ENCODE measurements at places on chromosomes 4 and X.

DNA sequence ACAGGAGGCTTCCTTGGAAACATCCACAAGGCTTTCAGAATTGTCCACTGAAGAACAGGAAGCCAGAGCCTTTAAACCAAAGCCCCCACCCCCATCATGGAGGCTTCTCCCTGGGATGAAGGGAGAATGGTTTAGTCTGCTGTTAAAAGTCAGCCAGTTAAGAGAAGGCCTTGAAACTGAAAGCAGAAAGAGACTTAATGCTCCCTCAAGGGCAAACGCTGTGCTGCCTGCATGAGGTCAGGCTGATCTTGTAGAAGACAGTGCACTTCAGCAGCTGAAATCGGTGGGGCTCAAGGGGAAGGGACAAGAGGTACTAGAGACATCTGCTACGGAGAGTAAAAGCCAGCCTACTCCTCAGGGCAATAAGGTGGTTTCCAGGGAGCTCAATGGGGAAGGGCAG lies 69.0 kb downstream of the HPRT1 start:
- no peak for DNase-seq

GRCh38 chr4:13616597-13616996 lies 10.9 kb downstream of the BOD1L1 start:
- DNase-seq = no peak

DNA sequence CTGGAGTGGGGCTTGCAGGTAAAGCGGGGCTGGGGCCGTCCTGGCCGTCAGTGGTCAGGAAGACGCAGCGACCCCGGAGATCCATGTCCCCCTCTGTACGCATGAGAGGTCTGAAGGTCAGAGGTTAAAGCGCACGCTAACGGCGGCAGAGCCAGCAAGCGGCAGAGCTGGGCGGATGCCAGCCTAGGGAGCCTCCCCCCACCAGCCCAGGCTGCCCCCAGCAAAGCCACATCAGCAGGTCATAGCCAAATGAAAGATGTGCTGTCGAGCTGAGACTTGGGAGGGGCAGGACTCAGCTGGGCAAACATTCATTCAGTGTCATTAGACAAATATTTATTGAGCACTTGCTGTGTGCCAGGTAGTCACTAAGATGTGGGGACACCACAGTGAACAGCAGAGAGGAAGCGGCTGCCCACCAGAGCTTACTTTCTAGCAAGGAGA lies 593 bp upstream of the JAKMIP1 start:
- no peak for DNase-seq

- no peak for DNase-seq
Measured at GRCh38 chr4:85482010-85482738, 7.2 kb downstream of the ARHGAP24 start.

- peak; percentile 9 for DNase-seq
Measured at GRCh38 chr4:25818371-25818871, 44.4 kb downstream of the SEL1L3 start.

DNA sequence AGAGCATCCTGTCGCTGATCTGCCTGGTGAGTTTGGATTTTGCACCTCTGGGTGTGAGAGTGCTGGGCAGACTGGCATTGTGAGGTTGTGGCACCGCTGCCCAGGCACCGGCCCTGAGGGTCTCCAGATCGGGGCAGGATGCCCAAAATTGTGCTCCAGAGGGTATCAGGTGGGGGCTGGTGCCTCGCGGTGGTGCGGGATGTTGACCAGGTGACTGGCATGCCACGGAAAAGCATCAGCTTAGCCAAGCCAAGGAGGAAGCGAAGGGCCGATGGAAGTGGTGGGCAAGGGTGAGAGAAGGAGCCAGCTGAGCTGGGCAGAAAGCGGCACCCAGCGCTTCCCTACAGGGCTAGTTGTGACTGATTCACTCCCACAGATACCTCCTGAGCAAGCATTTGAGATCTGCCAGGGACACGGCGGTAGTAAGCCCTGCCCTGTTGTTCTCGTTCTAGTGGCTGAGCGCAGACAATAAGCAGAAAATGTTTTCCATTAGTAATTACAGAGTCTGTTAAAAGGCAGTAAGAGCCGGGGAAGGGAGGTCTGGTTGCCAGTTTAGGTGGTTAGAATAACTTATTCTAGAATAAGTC lies 809 bp downstream of the ZFP92 start:
- DNase-seq = no peak

DNA sequence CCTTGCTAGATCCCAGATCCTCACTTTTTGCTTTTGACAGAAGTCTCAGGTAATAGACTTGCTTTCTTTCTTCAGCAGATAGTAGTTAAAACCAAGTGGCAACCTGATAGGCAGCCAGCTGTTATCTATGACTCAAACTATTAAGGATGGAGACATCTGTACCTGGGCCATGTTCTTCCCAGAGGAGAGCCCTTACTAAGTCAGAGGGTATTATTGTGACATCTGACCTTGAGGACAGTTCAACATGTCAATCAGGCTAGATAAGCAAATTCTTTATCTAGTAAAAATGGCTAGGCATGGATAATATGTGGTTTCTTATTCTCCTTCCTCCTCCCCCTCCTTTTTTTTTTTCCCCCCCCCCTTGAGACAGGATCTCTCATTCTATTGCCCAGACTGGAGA lies 39.2 kb downstream of the TRIM2 start:
- DNase-seq = no peak

- DNase-seq = no peak
Measured at GRCh38 chrX:136630881-136631280, 17.1 kb upstream of the CD40LG start.

GRCh38 chrX:68644861-68645260 lies 2.6 kb upstream of the STARD8 start:
- DNase-seq = no peak

DNA sequence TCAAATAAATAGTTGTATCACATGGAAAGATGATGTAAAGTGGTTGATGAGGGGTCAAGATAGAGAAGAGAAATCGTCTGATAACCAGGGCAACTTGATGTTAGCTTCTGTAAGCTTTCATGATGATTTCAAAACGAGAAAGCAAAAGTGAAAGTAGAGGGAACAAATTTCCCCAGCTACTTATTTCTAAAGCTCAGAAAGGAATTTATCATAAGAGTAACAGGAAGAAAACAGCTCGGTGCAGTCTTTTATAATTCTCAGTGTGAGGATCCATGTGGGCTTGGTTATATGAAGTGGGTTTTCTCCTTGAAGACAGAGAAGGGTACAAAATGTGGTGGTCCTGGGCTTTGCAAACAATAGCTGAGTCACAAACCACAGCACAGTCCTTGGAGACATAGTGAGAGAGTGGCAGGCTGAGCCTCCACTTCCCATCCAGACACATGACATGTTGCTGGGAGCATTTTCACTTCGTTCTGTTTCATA lies 32.1 kb upstream of the GLRA2 start:
- DNase-seq = no peak

DNA sequence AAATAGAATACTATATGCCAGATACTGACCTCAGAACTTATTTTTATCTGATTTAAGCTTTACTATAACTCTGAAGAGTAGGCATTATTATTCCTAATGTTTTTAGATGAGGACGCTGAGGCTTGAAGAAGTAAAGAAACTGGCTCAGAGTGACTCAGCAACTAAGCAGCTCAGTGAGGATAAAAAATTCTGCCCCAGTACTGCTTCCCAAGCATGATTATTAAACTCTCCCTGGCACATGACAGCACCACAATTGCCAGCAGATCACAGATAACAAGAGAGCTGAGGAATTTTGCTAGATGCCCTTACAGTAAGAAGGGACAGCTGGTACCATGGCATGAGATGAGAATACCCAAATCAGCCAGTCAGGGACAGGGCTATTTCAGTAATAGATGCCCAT lies 219.4 kb downstream of the NKX6-1 start:
- DNase-seq = no peak
